NCI-H146 (cell line): ENCODE measurements at places on chromosomes 2 and 18.

DNA sequence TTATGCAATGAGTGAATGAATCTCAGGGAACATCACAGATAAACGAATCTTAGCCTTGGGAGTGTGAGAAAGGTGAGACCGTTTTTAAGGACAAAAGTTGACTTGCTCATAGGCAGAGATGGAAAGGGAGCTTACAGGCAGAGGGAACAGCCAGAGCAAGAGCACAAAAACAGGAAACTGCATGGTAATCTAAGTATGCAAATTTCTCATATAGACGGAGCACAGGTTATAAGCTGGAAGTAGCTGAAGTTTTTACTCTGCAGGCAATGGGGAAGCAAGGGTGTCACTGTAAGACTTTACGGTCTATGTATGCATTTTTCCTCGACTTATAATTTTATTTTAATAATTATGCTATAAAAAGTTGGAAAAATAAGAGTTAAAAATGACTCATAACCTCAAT lies 44.8 kb upstream of the STRN start:
- no peak for DNase-seq

DNA sequence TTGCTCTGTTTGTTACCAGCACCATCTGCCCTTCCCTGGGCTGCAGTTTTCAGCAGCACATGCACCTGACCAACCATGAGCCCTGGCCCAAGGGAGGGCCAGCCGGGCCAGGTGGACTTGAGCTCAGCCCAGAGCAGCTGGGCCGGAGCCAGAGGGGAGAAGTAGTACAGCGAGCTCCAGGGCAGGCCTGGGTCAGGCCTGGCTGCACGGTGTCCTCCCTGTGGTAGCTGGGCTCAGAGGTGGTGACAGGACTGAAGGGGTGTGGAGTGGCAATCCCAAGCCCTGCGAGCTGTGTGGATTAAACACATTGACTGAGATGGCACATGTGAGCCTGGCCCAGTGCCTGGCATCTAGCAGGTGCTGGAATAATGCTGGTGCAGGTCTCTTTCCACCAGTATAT lies 222.2 kb downstream of the GLI2 start:
- DNase-seq = no peak

DNA sequence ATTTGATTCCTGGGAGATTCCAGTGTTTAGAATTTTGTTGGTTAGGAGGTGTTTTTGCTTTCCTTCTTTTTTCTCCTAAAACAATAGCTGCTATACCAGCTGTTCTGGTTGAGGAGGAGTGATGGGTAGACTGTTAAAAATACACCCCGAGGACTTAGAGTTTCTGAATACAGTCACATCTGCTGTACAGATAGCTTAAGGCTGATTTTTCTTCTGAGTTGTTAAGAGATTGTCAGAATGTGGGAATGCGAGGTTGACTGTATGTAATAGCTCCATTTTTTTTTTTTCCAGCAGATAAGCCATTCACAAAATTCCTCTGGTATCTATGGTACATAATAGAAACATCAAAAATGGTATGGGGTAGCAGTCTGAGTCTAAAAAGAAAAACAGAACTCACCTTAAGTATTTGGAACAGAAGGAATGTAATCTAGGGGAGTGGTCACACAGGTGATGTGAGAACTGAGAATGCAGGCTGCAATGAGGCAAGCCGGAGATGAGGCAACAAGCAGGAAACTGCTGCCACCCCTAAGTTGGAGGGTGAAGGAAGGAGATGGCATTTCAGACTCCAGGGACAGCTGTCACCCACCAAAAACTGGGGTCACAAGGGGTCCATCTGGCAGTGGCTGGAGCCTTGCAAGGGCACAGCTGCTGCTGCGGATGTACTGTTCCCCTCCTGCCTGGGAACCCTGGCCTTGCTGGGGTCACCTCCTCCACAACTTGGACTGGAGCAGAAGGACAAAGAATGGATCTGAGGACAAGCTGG lies 2.4 kb downstream of the DGKD start:
- no peak for DNase-seq

- DNase-seq = peak; percentile 33
These were observed 285.3 kb upstream of the CCDC68 start for GRCh38 chr18:55244546-55244945.

GRCh38 chr18:45248240-45248903 lies 366.9 kb upstream of the SLC14A2 start:
- no peak for DNase-seq
